HFFc6 (cell line): ENCODE measurements at places on chromosomes 5 and 9. TPM values are rescaled to one million over a fixed set of nuclear protein-coding genes. Genes with fewer than 3 reads are reported as not detected.
A peak's percentile ranks its signal among the peaks of the same experiment; 100 is the strongest.

PCDHB8 gene
- 0.75 to 2.9 TPM (median 0.77 TPM) in 3 replicates for total RNA-seq

HTR1A gene
- total RNA-seq, result not detected in 3 replicates

SOX30 gene
- total RNA-seq, result 0.15 to 0.35 TPM in 2 of 3 replicates, not detected in the other

GALNT10 gene
- total RNA-seq, result 140 to 159 TPM (median 154 TPM) in 3 replicates

DNA sequence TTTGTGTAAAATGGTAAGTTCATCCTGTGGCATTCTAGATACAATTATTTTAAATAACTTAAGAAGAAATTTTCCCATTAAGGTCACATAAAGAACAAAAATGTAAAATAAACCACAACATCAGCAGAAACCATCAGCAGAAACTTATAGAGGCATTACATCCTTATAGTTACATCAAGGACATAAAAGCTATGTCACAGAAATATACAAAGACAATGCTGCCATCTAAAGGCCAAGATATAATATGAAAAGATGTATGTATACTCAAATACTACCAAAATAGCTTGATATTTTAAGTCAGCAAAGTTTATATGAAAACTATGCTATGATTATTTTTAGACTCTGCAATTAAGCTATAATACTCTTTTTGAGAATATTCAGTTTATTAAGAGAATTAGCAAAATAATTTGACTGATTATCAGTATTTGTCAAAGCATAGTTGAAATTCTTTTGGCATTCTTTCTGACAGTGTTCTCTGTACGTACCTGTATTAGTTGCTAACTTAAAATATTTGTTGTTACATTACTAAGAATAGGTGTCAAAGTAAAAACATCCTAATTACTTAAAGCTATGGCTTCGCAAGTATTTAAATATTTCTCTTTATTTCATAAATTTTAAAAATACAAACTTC, 36.2 kb downstream of the FBXL17 start:
- H3K27ac ChIP-seq, result no peak overlapping the region
- no peaks in the 10 kb centered on the region for H3K36me3 ChIP-seq
- no peaks in the 10 kb centered on the region for H3K27me3 ChIP-seq
- H3K4me1 ChIP-seq, result peaks cover 8% of the 10 kb centered on the region
- DNase-seq, result peak; percentile 63
- H3K4me3 ChIP-seq, result no peak overlapping the region

- peaks cover 2% of the 10 kb centered on the region for H3K27me3 ChIP-seq
- DNase-seq, result no peak
- H3K36me3 ChIP-seq, result peaks cover 58% of the 10 kb centered on the region
- H3K27ac ChIP-seq, result peak overlapping the region; percentile 54
- H3K4me3 ChIP-seq, result peak overlapping the region; percentile 62
Observed at GRCh38 chr5:10757043-10757442, 4.0 kb downstream of the DAP start.

DNA sequence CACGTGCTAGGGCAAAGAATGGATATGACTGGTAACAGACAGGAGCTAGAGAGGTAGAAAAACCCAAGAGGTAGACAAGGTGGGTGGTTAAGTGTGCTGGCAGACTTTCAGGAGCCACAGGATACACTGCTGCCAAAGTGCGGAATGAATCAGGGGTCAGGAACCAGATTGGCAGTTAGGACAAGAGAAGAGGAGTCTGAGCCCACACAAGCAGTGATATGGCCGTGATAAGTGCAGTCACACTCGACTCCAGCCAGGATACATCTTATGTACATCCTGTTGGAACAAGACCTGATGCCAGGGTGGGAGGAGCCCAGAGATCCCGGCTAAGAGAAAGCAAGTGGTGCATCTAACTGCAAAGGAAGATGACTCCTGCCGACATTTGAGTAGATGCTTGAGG, 10.0 kb downstream of the SLIT3 start:
- no peaks in the 10 kb centered on the region for H3K36me3 ChIP-seq
- H3K4me1 ChIP-seq, result peaks cover 17% of the 10 kb centered on the region; the same call in 1 of the 2 replicates
- no peak overlapping the region for H3K27ac ChIP-seq
- DNase-seq, result no peak
- H3K27me3 ChIP-seq, result peaks cover 18% of the 10 kb centered on the region
- H3K4me3 ChIP-seq, result no peak overlapping the region

- H3K36me3 ChIP-seq, result no peaks in the 10 kb centered on the region; the same call in 1 of the 2 replicates
- no peak overlapping the region for H3K27ac ChIP-seq
- H3K27me3 ChIP-seq, result no peaks in the 10 kb centered on the region
Observed at GRCh38 chr9:109950710-109951443, 170.9 kb downstream of the PALM2AKAP2 start.

DNA sequence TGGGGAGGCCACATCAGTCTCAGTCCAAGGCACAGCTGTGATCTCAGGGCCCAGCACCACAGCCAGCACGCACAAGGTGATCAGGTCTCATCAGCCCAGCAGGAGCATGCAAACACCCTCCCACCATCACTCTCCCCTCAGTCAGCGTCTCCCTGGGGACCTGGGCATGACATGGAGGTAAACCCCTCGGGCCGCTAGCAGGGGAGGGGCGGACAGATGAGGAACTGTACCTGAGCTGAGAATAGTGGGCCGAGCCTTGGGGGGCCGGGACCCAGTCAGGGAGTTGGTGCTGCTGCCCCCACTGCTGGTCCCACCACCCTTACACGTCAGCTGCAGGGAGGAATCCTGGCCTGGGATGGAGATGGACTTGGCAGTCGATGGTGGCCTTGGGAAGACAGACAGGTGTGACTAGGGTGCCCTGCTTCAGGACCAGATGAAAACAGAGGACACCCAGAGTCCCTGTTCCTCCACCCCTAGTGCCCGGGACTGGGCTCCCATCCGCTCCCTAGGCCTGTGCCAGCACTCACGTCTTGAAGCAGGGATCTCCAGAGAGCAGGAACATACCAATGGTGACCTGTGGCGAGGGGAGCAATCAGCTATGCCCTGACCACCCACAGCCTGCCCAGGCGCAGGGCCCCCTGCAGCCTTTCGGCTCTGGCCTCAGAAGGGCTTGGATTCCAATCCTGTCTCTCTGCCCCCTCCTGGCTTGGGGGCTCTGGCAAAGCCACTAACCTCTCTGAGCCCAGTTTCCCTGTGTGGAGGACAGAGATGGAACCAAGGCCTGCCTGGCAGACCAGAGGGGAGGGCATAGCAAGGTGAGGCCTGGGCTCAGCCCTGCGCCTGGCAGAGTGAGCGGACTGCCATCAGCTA, 10.4 kb upstream of the DPM2 start:
- no peak for DNase-seq
- peaks cover 11% of the 10 kb centered on the region for H3K4me1 ChIP-seq
- H3K27ac ChIP-seq, result no peak overlapping the region
- H3K4me3 ChIP-seq, result no peak overlapping the region
- H3K27me3 ChIP-seq, result no peaks in the 10 kb centered on the region; the same call in 1 of the 2 replicates
- no peaks in the 10 kb centered on the region for H3K36me3 ChIP-seq

- H3K4me1 ChIP-seq, result peaks cover 9% of the 10 kb centered on the region
- DNase-seq, result no peak
Observed at GRCh38 chr5:80077051-80077714, 42.0 kb downstream of the THBS4 start.

DNA sequence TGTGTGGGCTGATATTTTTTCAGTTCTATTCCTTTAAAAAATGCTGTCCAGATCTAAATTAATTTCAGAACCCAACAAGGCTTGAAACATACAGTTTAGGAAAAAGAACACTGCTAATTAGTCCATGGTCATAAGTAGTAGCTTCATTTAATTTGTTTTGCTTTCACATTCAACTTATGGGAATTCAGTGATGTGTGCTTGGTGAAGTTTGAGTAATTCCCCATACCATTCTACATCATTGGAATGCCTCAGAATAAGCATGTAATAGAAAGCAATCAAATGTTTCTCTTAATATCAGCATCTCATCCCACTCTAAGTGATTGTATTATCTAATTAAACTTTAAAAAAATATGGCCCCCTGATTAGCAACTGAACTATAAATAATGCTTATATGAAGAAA, 2.7 kb downstream of the CNTLN start:
- no peak overlapping the region for H3K27ac ChIP-seq
- peaks cover 4% of the 10 kb centered on the region; the same call in 1 of the 2 replicates for H3K36me3 ChIP-seq
- no peak for DNase-seq
- H3K4me3 ChIP-seq, result no peak overlapping the region; the same call in 1 of the 2 replicates
- H3K4me1 ChIP-seq, result peaks cover 28% of the 10 kb centered on the region
- no peaks in the 10 kb centered on the region; the same call in 1 of the 2 replicates for H3K27me3 ChIP-seq

DNA sequence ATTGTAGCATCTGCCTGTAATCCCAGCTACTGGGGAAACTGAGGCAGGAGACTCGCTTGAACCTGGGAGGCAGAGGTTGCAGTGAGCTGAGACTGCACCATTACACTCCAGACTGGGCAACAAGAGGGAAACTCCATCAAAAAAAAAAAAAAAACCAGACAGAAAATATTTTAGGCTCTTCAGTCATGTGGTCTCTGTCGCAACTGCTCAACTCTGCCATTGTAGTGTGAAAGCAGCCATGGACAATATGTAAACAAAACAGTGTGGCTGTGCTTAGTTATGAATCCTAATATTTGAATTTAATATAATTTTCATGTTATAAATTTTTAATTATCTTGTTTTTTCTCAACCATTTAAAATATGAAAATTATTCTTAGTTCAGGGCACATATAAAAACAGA, 38.4 kb downstream of the ZFAND5 start:
- H3K27me3 ChIP-seq, result peaks cover 7% of the 10 kb centered on the region; the same call in 1 of the 2 replicates

GRCh38 chr5:149749481-149750365, 19.6 kb downstream of the PPARGC1B start:
- peaks cover 11% of the 10 kb centered on the region for H3K4me1 ChIP-seq
- H3K27ac ChIP-seq, result no peak overlapping the region
- H3K27me3 ChIP-seq, result peaks cover 19% of the 10 kb centered on the region
- DNase-seq, result no peak
- no peaks in the 10 kb centered on the region for H3K36me3 ChIP-seq

- H3K4me1 ChIP-seq, result no peaks in the 10 kb centered on the region
- H3K27me3 ChIP-seq, result no peaks in the 10 kb centered on the region; the same call in 1 of the 2 replicates
- H3K36me3 ChIP-seq, result no peaks in the 10 kb centered on the region
- no peak overlapping the region for H3K27ac ChIP-seq
Observed at GRCh38 chr5:113181853-113182490, 205.4 kb downstream of the DCP2 start.
